ENCODE measurements at places on chromosomes 3 and 15.
A peak's percentile ranks its signal among the peaks of the same experiment; 100 is the strongest.

- DNase-seq, result no peak
Measured at GRCh38 chr3:53253707-53254508, 1.9 kb downstream of the TKT start.

DNA sequence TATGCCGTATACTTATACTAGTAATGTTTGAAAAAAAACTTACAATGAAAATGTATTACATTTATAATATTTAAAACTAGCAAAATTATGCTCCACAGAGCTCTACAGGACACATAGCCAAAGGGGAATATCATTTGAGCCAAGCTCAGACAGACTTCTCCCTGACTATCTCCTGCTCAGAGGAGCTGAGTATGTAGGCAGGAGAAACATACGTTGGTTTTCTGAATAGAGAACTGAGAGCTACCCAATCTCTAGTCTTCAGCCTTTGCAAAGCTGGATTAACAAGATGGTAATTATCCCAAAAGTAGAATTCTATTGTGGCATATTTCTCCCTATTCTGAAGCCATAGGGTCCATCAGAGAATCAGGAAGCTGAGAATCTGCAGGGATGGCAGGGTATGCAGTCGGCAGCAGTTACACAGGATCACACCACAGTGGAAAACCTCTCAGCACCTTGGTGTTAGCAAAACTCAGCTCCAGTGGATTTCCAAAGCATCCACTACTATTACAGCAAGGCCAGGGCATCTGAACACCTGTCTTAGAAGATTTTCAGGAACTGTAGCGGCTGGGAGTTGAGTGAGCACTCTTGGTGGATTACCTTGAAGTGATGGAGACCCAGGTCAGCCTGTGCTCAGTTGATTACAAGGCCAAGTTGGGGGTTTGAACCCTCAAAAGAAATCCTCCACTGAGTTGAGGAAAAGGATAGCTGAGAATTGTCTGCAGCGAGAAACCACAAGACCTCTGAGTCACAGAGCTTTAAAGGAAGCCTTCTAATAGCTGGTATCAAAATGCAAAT is 30.1 kb downstream of the GPR15 start:
- peak; percentile 31 for DNase-seq

GRCh38 chr3:108387063-108387462 is 90.7 kb downstream of the HHLA2 start:
- DNase-seq, result no peak

GRCh38 chr3:182509844-182510460 is 283.4 kb upstream of the ATP11B start:
- DNase-seq, result no peak
